Stimulated activated CD8-positive, alpha-beta memory T cell treated with anti-CD3 and anti-CD28 coated beads, Interleukin-4, amount 100 ng/mL, for 4 hours (primary cell): ENCODE measurements at places on chromosomes 13 and 19.

- DNase-seq = no peak
Observed at GRCh38 chr19:51030631-51031030, 4.2 kb downstream of the KLK12 start.

- DNase-seq = no peak
Observed at GRCh38 chr19:46903458-46903857, 42.7 kb downstream of the ARHGAP35 start.

- DNase-seq = no peak
Observed at GRCh38 chr13:111860231-111860552, 206.8 kb upstream of the SOX1 start.

- no peak for DNase-seq
Observed at GRCh38 chr13:19072543-19072942, 109.1 kb downstream of the TUBA3C start.

DNA sequence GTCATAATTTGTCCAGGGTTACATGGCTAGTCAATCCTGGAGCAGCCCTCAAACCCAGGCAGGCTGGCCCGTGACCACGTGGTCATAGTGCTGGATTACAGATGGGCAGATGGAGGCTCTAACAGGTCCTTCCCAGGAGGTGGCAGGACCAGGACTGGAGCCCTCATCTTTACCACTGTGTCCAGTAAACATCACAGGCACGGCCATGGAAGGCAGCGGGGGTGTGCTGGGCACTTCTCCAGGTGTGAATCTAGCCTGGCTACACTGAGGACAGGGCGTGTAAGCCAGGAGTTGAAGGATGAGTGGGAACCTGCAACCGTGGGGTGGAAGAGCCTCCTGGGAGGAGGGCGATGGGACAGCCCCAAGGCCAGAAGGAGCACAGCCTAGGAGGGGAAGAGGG is 6.1 kb downstream of the CIC start:
- DNase-seq = no peak

DNA sequence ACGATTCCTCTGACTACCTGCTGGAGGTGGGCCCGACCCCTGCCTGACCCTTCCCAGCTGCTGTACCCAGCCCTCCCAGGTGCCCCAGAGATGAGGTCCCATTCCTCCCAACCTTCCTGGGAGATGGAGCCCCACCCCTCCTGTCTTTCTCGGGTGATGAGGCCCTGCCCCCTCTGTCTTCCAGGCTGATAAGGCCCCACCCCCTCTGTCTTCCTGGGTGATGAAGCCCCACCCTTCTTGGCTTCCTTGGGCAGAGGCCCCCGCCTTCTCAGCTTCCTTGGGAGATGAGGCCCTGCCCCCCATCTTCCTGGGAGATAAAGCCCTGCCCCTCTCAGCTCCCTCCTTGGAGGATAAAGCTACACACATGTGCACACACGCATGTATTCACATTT is 47.9 kb downstream of the CERS4 start:
- DNase-seq = no peak

GRCh38 chr13:30170569-30170968 is 136.8 kb downstream of the KATNAL1 start:
- no peak for DNase-seq

DNA sequence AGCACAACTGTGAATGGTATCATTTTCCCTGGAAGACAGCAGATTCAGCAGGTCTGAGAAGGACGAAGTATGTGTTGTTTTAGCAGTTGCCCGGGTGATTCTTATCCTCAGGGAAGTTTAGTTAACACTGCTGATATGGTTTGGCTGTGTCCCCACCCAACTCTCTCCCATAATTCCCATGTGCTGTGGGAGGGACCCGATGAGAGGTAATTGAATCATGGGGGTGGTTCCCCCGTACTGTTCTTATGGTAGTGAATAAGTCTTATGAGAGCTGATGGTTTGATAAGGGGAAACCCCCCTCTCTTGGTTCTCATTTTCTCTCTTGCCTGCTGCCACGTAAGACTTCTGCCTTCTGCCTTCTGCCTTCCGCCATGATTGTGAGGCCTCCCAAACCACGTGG is 81.0 kb upstream of the UBAC2 start:
- no peak for DNase-seq

- no peak for DNase-seq
Observed at GRCh38 chr13:63629591-63629990, 2213.9 kb upstream of the PCDH20 start.

GRCh38 chr13:66530686-66531085 is 699.5 kb downstream of the PCDH9 start:
- no peak for DNase-seq

DNA sequence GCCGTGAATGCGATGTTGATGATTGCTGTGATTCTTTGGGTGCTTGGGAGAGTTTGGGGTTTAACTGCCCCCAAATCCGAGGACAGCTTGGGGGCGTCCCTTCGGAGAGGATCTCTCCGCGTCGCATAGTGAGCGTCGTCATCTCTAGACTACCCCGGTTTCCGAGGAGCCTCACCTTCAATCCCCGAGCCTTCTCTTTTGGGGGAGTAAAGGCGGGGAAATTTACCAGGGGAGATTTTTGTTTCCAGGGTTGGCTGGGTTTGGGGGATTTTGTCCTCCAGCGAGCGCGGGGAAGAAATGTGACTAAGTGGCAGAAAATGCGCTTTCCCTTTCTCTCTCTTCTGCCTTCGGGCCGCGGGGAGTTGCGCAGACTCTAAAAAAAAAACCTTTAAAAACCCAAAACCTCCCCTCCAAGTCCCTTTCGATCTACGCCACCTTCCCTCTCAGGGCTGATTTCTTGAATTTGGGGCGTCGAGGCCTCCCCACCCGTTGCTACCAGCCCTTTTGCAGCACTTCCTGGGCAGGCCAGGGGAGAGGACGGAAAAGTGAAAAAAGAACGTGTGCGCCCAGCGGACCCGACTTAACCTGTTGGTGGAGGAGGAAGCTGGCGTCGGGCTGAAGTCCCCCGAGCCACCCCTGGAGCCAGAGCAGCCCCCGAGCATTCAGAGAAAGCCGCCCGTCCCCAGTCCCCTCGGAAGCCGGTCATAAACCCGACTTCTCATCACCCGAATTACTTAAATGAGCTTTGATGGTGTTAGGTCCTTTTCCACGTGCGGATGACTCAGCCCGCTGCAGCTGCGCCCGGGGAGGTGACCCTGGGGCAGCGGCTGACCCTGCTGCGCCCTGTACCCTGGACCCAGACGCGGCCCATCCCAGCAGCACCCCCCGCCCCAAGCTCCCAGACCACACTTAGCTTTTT is 17.7 kb downstream of the NFIX start:
- no peak for DNase-seq

DNA sequence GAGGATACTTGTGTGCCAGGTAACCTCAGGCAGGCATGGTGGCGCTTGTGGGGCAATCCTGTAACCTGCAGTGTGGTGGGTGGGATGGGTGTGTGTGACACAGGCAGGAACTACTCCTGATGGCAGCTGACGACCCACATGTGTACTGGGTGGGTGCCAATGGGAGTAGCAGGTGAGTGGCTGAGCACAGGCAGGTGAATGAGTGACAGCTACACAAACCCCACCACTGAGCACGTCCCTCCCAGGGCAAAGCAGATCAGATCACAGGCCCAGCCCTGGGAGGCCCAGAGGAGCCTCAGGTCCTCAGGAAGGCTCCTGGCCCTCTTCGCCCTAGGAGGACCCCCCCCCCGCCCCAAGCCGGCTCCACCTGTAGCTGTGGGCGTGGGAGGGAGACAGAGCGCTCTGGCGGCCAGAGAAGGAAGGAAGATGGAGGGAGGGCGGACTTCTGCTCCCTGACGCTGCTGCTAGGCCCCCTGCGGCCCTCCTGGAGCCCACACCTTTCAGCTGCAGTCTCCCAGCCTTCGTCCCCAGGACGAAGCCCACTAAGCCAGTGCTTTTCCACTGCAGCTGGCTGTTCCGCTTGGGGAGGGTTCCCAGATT is 1.3 kb upstream of the ZNF181 start:
- DNase-seq = no peak

GRCh38 chr13:20121159-20121525 is 39.7 kb downstream of the GJA3 start:
- DNase-seq = no peak

DNA sequence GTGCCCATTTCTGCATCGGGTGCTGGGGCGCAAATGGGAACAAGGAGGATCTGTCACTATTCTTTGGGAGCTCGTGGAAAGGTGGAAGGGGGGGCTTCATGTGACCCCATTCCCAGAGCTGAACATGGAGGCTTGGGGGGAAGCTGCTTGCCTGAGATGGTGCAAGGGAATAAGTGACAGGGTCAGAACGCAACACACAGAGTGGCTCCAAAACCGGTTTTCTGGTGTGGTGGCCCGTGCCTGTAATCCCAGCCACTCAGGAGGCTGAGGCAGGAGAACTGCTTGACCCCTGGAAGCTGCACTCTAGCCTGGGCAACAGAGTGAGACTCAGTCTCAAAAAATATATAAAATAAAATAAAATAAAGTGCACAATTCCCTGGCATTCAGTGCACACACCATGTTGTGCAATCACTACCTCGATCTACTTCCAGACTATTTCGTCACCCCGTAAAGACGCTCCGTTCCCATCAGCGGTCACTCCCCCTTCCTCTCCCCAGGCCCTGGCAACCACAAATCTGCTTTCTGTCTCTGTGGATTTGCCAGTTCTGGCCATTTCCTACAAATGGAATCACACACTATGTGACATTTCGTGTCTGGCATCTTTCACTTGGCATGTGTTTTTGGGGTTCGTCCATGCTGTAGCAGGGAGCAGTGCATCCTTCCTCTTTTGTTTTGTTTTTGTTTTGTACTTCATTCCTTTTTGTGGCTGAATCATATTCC is 18.2 kb upstream of the COMP start:
- no peak for DNase-seq

DNA sequence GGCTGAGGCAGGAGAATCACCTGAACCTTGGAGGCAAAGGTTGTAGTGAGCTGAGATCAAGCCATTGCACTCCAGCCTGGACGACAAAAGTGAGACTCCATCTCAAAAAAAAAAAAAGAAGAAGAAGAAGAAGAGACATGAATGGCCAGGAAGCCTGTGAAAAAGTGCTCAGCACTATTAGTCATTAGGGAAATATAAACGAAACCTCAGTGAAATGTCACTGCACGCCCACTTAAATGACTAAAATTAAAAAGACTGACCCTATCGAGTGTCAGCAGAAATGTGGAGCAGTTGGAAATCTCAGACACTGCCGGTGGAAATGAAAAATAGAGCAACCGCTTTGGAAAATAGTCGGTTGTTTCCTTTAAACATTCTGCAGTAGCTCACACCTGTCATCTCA is 5.5 kb upstream of the TYROBP start:
- no peak for DNase-seq

DNA sequence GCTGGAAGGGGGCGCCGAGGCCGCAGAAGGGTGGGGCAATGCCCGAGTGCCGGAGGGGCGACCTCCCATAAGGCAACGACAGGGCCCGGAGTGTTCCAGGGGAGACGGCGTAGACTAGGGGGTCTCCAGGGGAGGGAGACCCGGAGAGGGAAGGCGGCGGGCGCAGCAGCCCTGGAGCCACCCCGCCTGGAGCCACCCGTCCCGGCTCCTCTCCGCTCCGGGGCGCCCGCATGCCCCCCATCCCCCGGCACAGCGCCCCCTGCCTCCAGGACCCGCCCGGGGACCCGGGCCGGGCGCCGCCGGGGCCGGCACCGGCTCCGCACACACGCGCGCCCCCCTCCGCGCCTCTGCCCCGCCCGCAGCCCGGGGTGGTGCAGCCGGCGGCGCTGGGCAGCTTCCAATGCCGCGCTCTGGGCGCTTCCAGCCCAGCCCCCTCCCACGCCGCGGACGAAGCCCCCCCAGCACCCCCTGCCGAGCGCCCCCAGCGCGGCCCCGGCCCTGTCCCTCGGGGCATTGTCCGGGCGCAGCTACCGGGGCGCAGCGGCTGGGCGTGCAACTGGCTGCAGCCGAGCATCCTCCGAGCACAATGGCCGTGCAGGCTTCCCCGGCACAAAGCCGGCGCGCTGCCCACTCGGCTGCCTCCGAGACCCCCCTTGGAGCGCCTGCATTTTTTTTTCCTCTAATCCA is 519 bp downstream of the PTPRS start:
- DNase-seq = no peak

GRCh38 chr13:53499576-53500133 is 471.0 kb downstream of the OLFM4 start:
- no peak for DNase-seq

DNA sequence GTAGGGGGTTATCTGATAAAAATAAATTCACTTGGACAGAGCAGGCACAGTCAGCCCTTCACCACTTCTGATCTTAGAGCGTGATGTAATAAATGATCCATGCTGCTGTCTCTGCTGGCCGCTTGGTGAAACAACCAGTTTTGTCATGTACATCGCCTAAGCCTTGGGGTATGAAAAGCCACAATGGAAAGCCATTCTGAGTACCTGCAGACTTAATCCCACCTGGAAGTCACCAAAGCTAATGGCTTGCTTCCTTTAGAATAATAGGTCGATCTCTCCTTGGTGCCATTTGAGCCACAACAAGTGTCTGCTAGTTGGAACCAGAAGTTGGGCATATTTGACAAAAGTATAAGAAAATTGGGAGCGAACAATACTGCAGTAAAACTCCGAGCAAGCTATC is 1649.7 kb upstream of the SPRY2 start:
- no peak for DNase-seq

- no peak for DNase-seq
Observed at GRCh38 chr19:46958532-46958931, 61.1 kb upstream of the NPAS1 start.

DNA sequence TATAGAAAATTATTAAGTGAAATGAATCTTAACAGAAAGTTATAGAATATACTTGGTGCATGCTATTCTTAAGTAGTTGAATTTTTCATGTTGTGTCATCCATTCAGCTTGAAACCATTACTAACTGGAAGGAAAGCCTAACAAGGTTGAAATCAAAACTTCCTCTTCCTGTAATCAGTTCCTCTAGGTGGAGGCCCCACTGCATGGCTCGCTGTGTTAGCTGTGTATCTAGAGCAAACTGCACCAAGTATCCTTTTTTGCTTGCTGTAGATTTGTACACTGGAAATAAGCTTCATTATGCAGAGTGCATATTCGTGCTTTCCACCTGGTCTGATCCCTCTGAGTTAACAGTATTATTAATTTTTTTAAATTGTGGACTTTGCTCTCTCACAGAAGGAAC is 1146.1 kb downstream of the EFNB2 start:
- DNase-seq = no peak

DNA sequence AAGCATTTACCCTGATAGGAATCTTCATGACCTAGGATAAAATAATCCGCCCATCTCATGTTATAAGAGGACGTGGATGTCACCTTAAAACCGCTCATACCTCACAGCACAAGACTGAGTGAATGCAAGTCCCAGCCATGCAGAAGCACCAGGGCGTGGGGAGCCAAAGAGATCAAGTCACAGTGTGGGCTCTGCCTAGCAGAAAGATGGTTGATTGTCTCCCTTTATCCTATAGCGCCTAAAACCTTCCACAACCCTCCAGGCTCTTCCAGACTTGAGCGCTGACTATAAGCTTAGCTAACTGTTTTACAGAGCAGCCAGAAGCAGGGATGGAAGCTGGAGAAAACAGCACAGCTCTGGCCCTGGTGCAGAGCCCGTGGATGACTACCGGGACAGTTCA is 6.8 kb upstream of the ANKRD10 start:
- no peak for DNase-seq
